Cortex of kidney (tissue), 1 donor: ENCODE measurements at places on chromosomes 2 and 18.

DNA sequence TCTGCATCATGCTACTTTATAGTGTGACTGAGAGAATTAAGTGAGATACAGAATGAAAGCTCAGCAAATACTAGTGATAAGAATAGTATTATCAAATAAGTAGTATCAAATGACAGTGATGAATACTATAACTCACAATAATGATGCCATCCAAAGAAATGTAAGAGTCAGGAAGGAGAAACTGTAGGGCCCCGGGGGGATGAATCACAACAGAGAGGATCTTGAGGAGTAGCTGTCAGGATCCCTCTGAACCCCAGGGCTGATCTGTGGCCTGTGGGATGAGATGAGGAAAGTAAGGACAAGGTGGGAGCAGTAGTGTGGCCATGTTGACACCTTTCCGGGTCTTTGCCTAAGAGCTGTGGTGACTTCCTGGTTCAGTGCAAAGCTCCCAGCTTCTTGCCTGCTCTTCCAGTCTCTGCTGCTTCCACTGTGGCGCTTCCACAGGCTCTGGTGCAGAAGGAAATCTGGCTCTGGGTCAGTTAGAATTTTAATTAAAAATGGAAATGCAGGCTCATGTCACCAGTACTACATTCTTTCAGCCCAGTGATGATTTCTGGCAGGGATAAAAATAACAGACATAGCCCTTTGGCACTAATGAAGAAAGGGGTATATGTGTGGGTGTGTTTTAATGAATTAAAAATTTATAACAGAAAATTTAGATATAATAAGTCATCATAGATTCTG, 166.9 kb downstream of the MYO3B start:
- no peak for DNase-seq

DNA sequence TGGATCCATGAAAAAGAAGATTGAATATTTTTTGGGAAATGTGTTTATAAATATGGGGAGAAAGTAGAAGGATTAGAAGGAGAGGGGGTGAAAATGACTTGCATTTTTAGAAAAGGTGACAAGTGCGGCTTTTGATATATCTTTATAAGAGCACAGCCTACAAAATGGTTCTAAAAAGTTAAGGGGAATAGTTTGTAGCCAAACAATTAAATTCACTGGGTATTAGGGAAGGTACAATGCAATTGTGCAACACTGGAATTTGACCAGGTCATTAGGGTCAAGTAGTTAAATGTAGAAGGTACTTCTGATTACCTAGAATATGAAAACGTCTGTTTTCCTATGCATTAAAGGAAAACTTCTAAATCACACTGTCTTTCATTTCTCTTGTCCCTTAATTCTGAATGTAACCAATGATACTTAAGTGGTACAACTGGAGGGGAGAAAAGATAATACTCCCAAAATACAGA, 44.5 kb upstream of the SERTAD2 start:
- DNase-seq = no peak

DNA sequence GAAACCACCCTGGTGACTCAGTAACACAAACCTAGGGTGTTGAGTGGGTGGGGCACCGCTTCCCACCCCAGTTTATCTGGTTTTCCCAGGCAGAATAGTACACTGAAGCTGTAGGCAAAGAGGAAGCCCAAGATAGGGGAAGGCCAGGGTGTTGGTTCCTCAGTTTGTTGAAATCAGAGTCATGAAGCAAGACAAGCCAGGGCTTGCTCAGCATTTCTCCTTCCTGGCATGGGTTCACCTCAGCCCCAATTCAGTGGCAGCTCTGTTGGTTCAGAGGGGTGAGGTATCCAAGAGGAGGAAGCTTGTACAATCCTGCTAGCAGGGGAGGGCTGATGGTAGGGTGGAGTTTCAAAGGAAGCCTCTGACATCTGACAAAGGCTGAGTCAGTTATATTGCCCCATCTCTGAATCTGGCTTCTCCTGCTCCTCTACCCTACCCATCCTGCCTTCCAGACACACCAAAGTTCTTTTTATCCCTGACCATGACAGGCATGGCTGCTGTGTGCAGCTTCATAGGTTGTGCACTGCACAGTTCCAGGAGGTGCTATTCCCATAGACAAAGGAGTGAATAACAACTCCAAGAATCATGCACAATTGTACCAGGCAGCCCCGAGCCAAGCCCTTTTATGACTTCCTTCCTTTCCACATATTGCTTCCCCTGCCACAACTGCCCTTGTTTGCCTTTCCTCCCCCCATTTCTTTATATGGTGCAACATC, 24.9 kb upstream of the RAB10 start:
- no peak for DNase-seq

- no peak for DNase-seq
Measured at GRCh38 chr2:143953451-143954030, 566.4 kb downstream of the ZEB2 start.

GRCh38 chr2:119674711-119675500, 4.1 kb upstream of the TMEM177 start:
- DNase-seq = no peak

- no peak for DNase-seq
Measured at GRCh38 chr2:14614017-14614416, 18.5 kb upstream of the LRATD1 start.

DNA sequence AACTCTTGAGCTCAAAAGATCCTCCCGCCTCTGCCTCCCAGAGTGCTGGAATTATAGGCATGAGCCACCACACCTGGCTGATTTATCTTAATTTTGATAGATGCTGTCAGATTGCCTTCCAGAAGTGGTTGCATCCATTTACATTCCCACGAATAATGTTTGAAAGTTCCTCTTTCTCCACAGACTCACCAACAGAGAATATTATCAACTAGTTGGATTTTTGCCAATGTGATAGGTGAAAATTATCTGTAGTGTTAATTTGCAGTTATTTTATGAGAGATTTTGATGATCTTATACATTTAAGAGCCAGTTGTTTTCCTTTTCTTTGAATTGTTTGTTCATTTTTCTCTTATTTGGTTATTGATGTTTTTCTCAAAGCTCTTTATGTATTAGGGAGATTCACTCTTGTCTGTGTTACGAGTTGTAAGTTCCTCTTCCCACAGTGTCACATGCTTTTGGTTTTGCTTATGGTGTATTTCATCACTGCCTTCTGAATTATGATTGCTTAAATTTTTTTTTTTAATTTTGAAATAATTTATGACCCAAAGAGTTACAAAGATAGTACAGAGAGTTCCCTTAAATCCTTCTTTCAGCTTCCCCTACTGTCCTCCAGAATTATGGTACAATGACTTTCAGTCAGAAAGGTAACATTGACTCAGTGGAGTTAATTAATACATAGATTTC, 20.7 kb upstream of the NT5DC4 start:
- no peak for DNase-seq

DNA sequence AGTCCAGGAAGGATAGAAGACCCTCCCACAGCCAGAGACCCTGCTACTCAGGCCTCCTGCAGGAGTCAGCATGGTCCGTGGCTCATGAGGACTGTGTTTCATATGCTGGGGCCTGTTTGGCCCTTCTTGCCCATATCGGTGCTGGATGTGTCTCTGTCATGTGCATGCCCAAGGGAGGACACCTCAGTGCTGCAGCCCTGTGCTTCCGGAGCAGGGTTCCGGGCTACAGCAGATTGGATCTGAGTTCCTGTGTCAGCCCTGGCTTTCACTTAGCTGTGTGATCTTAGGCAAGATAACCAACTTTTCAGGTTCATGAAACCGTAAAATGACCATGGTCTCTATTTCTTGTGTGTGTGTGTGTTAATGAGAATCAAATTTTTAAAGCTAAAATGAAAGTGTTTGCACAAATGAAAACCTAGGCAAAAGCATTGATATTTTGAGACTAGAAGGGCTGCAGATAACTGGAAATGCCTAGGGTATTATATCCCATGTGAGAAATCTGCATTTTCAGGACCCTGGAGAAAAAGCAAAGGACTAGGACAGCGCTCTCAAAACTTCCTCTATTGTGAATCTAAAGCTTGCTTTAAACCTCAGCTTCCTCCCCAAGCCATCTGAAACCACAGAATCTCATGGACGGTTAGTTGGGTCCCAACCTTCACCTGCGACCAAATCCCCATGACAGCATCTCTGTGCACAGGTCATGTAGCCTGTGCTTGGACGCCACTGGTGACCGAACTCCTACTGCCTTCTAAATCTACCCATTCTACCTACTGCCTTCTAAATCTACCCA, 58.8 kb upstream of the CAPN13 start:
- DNase-seq = no peak

GRCh38 chr2:6671913-6672312, 193.8 kb downstream of the CMPK2 start:
- DNase-seq = no peak

GRCh38 chr2:80014637-80015036, 289.9 kb downstream of the LRRTM1 start:
- DNase-seq = no peak
